ENCODE measurements at places on chromosomes 2 and 18. TPM values are rescaled to one million over a fixed set of nuclear protein-coding genes. Genes with fewer than 3 reads are reported as not detected.

DNA sequence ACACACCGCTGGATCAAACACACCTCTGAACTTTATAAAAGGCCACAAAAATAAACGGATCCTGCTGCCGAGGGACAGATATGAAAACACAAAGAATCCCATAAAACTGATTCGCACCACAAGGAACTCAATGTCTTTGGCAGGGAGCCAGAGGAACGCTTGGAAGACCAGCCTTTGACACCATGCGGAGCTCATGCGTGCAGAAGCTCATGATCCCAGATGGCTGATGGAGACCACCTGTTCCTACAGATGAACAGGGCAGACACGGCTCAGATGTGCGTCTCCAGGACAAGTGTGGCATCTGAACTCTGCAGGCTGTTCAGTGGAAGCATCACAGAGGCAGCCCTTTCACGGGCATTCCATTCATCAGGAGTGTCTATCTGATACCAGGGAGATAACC lies 24.9 kb downstream of the COPS9 start:
- no peak overlapping the region for H3K27ac ChIP-seq
- no peaks in the 10 kb centered on the region for H3K36me3 ChIP-seq
- peaks cover 19% of the 10 kb centered on the region for H3K27me3 ChIP-seq

- no peaks in the 10 kb centered on the region for H3K36me3 ChIP-seq
- no peaks in the 10 kb centered on the region for H3K27me3 ChIP-seq
- H3K4me1 ChIP-seq, result no peaks in the 10 kb centered on the region
Observed at GRCh38 chr2:3726511-3726910, 23.1 kb downstream of the DCDC2C start.

DNA sequence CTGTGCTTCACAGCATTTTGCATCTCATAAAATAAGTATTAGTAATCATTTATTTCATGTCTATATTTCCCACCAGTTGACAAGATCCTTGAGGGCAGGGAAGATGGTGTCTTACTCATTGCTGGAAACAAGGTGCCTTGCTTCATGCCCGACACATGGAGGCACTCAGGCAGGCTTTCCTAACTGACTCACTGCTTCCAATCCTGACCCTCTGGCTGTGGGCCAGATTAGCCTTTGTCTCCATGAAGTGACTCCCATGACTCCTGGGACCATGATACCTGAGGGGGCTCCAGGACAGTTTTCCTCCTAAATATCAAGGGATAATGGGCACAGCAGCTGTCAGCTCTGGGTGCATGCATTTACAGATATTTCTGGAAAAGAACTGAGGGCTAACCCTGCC lies 275.1 kb downstream of the AGPS start:
- peaks cover 22% of the 10 kb centered on the region for H3K4me1 ChIP-seq
- no peaks in the 10 kb centered on the region for H3K36me3 ChIP-seq
- H3K27me3 ChIP-seq, result no peaks in the 10 kb centered on the region
- H3K4me3 ChIP-seq, result no peak overlapping the region

- DNase-seq, result no peak
- H3K27me3 ChIP-seq, result no peaks in the 10 kb centered on the region
- H3K36me3 ChIP-seq, result no peaks in the 10 kb centered on the region
- no peak overlapping the region for H3K4me3 ChIP-seq
Observed at GRCh38 chr18:8176554-8176953, 432.7 kb upstream of the RAB12 start.

GRCh38 chr2:49153252-49153651 lies 1.1 kb downstream of the FSHR start:
- no peaks in the 10 kb centered on the region for H3K27me3 ChIP-seq
- DNase-seq, result no peak
- no peak overlapping the region for H3K27ac ChIP-seq

- H3K27ac ChIP-seq, result peak overlapping the region; percentile 82
- H3K36me3 ChIP-seq, result no peaks in the 10 kb centered on the region
- H3K4me3 ChIP-seq, result no peak overlapping the region
- no peaks in the 10 kb centered on the region for H3K27me3 ChIP-seq
Observed at GRCh38 chr2:20579866-20580265, 71.0 kb downstream of the HS1BP3 start.

DNA sequence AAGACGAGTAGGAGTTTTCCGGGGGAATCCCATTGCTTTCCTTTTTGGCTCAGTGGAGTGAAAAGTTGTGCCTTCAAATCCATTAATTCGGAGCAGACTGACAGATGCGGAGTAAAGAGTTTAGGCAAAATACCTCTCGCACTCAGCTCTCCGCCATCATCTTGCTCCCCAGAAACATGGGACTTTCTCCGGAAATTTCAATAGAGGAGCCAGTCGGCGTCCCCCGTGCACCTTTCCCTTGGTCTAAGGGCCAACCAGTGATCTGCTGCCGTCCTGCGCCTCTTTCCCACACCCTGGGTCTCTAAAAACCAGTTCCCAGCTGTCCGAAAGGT lies 318 bp downstream of the TYW5 start:
- peaks cover 33% of the 10 kb centered on the region for H3K4me1 ChIP-seq
- no peak for DNase-seq
- H3K36me3 ChIP-seq, result no peaks in the 10 kb centered on the region
- peak overlapping the region; percentile 90 for H3K4me3 ChIP-seq
- H3K27ac ChIP-seq, result peak overlapping the region; percentile 91
- H3K27me3 ChIP-seq, result no peaks in the 10 kb centered on the region

GRCh38 chr2:204470178-204470620 lies 75.1 kb upstream of the PARD3B start:
- H3K27me3 ChIP-seq, result no peaks in the 10 kb centered on the region
- no peak overlapping the region for H3K27ac ChIP-seq
- H3K4me1 ChIP-seq, result no peaks in the 10 kb centered on the region
- no peak for DNase-seq
- H3K4me3 ChIP-seq, result no peak overlapping the region

SERPINB10 gene
- not detected for total RNA-seq

DNA sequence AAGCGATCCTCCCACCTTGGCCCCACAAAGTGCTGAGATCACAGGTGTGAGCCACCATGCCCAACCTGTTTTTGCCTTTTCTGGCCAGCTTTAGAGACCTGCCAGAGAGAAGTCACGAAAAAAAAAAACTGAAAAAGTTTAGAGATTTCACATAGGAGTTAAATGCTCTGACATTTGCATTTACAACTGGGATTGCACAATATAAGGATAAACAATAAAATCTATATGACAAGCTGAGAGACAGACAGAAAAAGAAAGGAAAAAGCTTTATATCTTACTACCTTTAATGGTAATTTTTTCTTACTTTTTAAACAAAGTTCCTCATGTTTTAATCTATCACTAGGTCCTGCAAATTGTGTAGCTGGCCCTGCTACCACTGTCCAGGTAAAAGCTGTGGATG lies 466.5 kb downstream of the TXNL1 start:
- H3K4me1 ChIP-seq, result no peaks in the 10 kb centered on the region
- DNase-seq, result no peak
- H3K27me3 ChIP-seq, result no peaks in the 10 kb centered on the region
- H3K4me3 ChIP-seq, result no peak overlapping the region
- H3K36me3 ChIP-seq, result no peaks in the 10 kb centered on the region

DNA sequence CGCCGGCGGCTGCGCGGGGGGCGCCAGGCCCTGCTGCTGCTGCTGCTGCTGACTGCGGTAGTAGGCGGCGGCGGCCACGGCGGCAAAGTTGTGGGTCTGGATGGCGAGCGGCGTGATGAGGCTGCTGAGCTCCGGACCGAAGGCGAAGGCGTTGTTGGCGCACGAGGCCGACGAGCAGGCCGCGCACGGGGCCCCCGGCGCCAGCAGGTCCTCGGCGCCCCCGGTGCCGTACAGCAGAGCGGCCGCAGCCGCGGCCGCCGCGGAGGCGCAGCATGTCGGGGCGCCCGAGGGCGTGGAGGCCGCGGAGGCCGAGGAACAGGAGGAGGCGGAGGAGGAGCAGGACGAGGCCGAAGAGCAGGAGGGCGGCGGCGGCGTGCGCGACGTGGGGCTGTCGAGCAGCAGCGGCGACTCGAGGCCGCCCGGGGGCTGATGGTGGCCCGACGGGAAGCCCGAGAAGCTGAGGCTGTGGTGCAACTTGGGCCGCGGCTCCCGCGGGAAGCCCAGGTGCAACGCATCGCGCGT lies 1.8 kb downstream of the ZFP36L2 start:
- peak overlapping the region; percentile 98 for H3K4me3 ChIP-seq
- H3K4me1 ChIP-seq, result peaks cover 51% of the 10 kb centered on the region
- no peak for DNase-seq
- H3K27me3 ChIP-seq, result no peaks in the 10 kb centered on the region
- H3K27ac ChIP-seq, result peak overlapping the region; percentile 99
- peaks cover 17% of the 10 kb centered on the region for H3K36me3 ChIP-seq

RNMT gene
- total RNA-seq, result 24.1 TPM

- H3K4me1 ChIP-seq, result no peaks in the 10 kb centered on the region
- no peak overlapping the region for H3K4me3 ChIP-seq
- no peaks in the 10 kb centered on the region for H3K36me3 ChIP-seq
- DNase-seq, result no peak
- H3K27ac ChIP-seq, result no peak overlapping the region
Observed at GRCh38 chr2:118177318-118177717, 89.0 kb downstream of the INSIG2 start.

GRCh38 chr2:28927469-28927868 lies 33.0 kb downstream of the WDR43 start:
- H3K36me3 ChIP-seq, result peaks cover 4% of the 10 kb centered on the region
- no peak for DNase-seq
- no peaks in the 10 kb centered on the region for H3K27me3 ChIP-seq
- H3K27ac ChIP-seq, result no peak overlapping the region
- no peak overlapping the region for H3K4me3 ChIP-seq

GRCh38 chr2:17319090-17319489 lies 199.2 kb downstream of the RAD51AP2 start:
- DNase-seq, result no peak
- no peaks in the 10 kb centered on the region for H3K27me3 ChIP-seq
- H3K27ac ChIP-seq, result no peak overlapping the region
- no peaks in the 10 kb centered on the region for H3K4me1 ChIP-seq
- H3K36me3 ChIP-seq, result no peaks in the 10 kb centered on the region

DNA sequence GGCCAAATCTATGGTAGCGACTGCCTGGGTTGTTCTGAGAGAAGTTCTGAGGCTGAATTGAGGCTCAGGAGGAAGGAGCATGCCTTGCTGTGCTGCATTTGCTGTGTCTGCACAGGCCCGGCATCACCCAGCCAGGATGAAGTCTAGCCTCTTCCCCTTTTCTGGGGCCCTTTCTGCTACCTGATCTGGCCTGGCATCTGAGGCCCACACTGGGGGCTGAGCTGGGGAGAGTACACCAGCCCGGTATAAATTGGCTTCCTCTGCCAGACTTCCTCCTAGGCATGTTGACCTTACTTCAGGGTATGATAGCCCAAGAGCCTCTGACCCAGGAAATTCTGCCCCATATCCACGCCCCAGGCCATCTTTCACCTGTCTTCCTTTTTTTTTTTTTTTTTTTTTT lies 30.0 kb downstream of the MRPL35 start:
- H3K4me1 ChIP-seq, result peaks cover 16% of the 10 kb centered on the region
- no peaks in the 10 kb centered on the region for H3K27me3 ChIP-seq
- no peak overlapping the region for H3K27ac ChIP-seq
- no peak for DNase-seq

- H3K27me3 ChIP-seq, result peaks cover 92% of the 10 kb centered on the region
- H3K36me3 ChIP-seq, result no peaks in the 10 kb centered on the region
- no peak overlapping the region for H3K27ac ChIP-seq
- peak overlapping the region; percentile 39 for H3K4me3 ChIP-seq
- DNase-seq, result no peak
Observed at GRCh38 chr2:5695654-5696403, 3.6 kb downstream of the SOX11 start.

GRCh38 chr2:174589334-174589733 lies 8.3 kb downstream of the WIPF1 start:
- no peak overlapping the region for H3K27ac ChIP-seq
- no peak overlapping the region for H3K4me3 ChIP-seq
- H3K27me3 ChIP-seq, result no peaks in the 10 kb centered on the region
- no peak for DNase-seq

TUBA3E gene
- not detected for total RNA-seq

DNA sequence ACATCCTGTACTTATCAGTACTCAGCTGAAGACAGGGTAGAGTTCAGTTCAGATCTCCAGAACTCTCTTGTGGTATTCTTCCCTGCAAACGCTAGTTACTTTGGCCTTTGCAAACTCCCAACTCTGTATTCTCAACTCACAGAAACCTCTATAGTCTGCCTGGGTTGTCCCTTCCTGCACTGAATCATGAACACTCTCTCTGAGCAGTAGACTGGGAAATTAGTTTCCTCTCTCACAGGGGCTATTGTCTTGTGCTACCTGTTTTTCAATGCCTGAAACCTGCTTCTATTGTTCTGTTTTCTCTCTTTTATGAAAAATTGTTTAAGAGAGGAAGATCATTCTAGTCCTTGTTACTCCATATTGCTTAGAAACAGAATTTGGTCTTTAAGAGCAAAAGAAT lies 134.7 kb downstream of the VIT start:
- no peak for DNase-seq
- no peak overlapping the region for H3K27ac ChIP-seq
- no peaks in the 10 kb centered on the region for H3K36me3 ChIP-seq
- no peaks in the 10 kb centered on the region for H3K27me3 ChIP-seq
- H3K4me3 ChIP-seq, result no peak overlapping the region
- H3K4me1 ChIP-seq, result no peaks in the 10 kb centered on the region

DNA sequence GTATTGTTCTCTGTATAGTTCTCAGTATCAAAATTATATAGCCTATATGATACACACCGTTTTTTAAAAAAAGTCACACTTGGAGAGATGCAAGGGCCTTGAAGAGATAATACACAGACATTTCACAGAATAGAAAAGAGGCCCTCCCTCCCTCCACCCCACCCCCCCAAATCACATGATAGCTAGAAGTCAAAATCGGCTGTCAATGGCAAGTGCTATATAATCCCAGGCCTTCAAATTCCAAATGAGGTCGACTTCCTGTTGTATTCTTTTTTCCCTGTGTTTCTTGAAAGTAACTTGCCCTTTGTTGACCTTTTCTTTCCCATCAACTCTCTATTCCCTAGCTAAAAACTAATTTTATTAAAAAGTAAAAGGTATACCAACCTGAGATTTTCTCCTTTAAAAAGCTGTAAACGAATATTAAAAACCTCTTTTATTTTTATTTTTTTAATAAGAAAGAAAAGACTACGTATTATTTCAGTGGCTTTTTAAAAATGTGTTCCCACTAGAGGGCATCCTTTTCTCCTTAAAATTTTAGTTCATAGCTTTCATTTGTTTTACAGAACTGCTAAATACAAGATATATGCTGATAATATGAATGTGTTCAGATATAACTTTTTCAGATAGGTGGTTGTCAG lies 46.6 kb downstream of the KCMF1 start:
- no peak overlapping the region for H3K27ac ChIP-seq
- no peaks in the 10 kb centered on the region for H3K36me3 ChIP-seq
- no peak overlapping the region for H3K4me3 ChIP-seq
- H3K4me1 ChIP-seq, result peaks cover 37% of the 10 kb centered on the region
- DNase-seq, result no peak

DNA sequence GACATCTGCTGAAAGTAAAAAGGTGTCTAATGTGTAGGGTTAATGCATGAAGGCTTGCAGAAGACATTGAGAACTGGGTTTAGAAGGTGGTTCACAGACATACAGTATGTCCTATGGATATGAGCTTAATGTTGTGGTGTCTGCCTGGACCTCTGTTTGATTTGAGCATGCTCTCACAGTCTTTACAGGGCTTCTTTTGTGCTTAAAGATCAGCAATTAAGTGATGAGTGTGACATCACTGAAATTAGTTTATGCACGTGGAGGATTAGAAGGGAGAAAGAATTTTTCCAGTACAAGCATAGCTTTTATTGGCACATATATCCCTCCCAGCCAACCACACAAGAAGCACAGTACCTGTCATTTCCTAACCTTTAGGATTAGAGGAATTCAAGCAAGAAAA lies 367.5 kb upstream of the RAB12 start:
- no peak overlapping the region for H3K4me3 ChIP-seq
- no peak overlapping the region for H3K27ac ChIP-seq
- no peaks in the 10 kb centered on the region for H3K27me3 ChIP-seq
- H3K36me3 ChIP-seq, result no peaks in the 10 kb centered on the region
- H3K4me1 ChIP-seq, result no peaks in the 10 kb centered on the region
- no peak for DNase-seq
